ENCODE measurements at places on chromosomes 1 and 21.

DNA sequence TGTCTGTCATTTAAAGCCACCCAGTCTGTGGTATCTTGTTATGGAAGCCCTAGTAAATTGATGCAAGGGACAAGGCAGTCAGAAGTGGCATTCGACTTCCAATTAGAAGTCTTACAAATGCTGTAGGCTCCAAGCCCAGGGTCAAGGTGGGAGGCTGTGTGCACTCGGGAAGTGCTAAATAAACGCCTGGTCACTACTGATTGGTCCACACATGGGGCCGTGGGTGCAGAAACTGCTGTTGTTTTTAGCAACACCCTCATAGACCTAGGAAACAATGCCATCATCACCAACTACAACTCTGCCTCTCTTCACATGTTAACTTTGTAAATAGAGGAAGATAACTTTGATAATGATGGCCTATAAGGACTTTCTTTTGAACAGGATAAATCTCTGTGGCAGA is 20.2 kb upstream of the ZBTB21 start:
- DNase-seq, result no peak

DNA sequence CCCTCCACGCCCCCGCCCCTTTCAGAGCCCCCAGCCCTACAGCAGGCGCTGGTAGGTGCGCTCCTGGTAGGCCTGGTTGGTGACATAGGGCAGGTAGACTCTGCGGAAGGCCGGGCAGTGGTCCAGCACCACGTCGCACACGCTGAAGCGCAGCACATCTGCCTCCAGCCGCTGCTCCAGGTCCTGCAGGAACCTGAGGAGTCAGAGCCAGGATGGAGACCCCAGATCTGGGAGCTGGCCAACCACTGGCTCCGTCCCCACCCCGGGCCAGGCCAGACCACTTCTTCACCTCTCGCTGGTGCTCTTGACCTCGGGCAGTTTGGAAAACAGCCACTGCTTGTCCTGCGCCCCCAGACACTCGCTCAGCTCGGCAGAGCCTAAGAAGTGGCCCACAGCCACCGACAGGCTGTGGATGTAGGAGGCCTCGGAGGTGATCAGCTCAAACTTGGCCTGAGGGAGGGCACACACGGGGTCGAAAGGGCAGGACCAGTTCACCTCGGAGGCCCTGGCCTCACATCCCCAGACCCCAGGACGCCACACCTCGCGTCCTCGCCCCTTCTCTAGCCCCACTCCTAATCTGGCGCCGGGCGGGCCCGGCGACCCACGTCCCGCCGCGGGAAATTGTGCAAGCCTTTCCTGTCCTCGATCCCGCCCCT is 6.4 kb downstream of the ARHGEF19 start:
- no peak for DNase-seq

DNA sequence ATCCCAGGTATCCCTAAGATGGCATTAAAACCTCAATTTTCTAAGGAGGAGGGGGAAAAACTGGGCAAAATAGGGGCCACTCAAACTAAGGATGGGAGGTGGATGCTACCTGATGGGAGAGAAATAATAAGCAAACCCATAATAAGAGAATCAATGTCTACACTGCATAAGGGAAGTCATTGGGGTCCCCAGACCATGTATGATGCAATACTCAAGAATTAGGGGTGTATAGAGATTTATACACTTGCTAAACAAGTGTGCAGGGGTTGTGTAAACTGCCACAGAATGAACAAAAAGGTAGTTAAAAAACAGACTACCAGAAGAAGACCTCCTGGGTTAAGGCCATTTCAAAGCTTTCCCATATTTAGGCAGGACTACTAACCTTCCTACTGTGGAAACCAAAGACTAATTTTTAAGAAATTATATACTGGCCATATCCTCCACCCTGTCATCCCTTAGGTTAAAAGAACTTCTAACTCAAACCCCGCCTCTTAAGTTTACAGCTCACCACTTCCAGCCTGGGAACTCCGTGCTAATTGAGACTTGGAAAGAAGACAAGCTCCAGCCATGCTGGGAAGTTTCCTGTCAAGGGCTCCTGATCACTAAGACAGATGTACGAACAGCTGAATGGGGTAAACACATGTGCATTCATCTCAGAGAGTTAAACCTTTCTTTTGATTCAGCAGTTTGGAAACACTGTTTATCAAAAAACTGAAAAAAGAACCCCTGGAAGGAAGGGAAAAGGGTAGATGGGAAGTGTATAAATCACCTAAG is 64.4 kb upstream of the TLR5 start:
- peak; percentile 35 for DNase-seq

DNA sequence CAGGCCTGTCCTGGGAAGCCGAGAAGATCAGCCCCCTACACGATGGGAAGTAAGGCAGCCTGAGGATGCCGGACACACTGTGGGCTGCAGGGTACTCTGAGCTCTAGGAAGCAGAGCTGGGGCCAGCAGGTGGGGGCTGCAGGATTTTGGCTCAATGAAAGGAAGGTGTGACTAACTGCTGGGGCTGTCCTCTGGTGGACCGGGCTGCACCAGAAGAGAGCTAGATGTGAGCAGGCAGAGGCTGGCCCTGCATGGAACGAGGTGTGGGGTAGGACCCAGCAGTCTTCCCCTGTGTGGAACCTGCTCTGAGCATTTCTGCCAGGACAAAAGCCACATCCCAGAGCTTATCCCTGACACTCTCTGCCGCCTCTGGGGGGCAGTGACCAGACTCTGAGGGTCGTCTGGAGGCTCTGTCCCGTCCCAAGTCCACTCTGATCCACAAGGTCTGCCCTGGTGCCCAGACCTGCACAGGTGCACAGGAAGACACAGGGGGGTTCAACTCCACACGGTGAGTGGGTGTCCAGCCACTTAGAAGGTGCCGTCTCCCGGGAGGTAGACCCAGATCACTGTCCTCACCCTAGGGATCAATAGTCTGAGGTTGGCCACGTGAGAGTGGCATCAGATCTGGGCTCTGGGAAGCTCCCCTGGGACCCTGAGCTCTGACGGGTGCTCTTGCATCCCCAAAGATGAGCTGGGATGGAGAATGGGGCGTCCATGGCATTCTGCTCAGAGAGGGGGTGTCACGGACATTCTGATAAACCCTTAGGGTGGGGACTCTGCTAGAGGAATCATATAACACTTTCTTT is 187.6 kb upstream of the VAMP3 start:
- no peak for DNase-seq

GRCh38 chr1:59173721-59174120 is 123.2 kb upstream of the FGGY start:
- DNase-seq, result peak; percentile 62

DNA sequence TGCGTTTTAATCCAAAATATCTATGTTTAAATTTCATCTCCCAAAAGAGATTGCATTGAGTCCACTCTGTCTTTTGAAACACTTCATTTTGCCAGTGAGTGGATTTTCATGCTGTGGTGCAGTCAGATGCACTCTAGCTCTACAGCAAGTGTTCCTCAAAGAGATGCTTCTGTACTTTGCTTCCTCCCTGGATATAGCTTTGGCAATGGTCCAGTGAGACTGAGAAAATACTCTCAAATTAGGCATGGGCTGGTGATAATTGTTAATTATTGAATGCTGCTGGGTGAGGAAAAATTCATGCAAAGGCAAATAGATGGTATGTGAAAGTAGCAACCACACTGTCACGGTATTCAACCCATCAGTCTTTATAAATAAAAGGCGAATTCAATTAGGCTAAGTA is 396.9 kb downstream of the ADGRL2 start:
- DNase-seq, result no peak

GRCh38 chr1:61301824-61302657 is 219.7 kb downstream of the NFIA start:
- peak; percentile 2 for DNase-seq

GRCh38 chr1:212283741-212284140 is 1.5 kb upstream of the PPP2R5A start:
- DNase-seq, result no peak

DNA sequence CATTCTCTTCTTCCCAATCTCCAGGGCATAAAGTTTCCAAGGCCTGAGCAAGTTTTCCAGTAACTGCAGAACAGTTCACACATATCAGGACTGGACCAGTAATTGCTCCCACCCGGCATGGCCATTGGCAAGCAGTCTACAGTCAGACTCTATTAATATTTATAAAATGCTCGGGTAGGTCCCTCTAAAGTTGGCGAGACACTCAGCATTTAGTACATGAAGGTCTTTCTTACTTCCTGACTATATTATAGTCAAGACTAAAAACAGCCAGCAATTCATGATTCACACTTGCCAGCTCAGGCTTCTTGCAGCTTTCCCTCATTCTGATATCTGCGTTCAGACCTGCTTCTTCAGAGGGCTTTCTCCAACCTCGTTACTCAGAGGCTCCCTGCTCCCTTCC is 25.4 kb downstream of the GADD45A start:
- DNase-seq, result peak; percentile 76

GRCh38 chr1:155856975-155857930 is at the start of gene GON4L:
GON4L (minus strand) TSS chr1:155857214; CDS start chr1:155853780, 3,434 bp downstream.
- DNase-seq, result peak; percentile 93

GRCh38 chr1:35715568-35716002 is 3.1 kb downstream of the C1orf216 start:
- DNase-seq, result peak; percentile 56
